Psoas muscle (tissue), 8 donors: ENCODE measurements at places on chromosomes 16 and 17. TPM values are rescaled to one million over a fixed set of nuclear protein-coding genes. Genes with fewer than 3 reads are reported as not detected.

GRCh38 chr16:85514598-85515318, 98.4 kb upstream of the GSE1 start:
- peak; percentile 85 for DNase-seq

GRCh38 chr17:16314859-16315258, 38.4 kb downstream of the CENPV start:
- no peak for DNase-seq

DNA sequence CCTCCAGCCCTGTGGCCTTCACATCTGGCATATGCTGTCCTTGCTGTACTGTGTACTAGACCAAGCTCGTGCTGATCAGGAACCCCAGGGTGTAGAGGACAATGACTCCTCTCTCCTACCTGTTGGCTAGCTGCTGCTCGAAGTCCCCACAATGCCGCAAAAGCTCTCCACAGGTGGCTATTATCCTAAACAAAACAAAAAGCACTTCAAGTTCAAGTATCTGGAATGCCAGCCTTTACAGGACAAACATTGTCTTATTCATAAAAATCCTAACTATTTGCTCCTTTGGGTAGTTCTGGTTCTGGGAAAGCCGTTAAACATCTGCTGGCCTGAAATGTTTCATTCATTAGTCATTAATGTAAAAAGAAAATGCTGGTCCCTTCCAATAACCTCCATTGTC, 42.8 kb downstream of the COG7 start:
- no peak for DNase-seq

GRCh38 chr17:33896263-33896662, 358.8 kb upstream of the CCL2 start:
- no peak for DNase-seq

Gene TLCD3B
- 0.17 TPM for polyA plus RNA-seq

DNA sequence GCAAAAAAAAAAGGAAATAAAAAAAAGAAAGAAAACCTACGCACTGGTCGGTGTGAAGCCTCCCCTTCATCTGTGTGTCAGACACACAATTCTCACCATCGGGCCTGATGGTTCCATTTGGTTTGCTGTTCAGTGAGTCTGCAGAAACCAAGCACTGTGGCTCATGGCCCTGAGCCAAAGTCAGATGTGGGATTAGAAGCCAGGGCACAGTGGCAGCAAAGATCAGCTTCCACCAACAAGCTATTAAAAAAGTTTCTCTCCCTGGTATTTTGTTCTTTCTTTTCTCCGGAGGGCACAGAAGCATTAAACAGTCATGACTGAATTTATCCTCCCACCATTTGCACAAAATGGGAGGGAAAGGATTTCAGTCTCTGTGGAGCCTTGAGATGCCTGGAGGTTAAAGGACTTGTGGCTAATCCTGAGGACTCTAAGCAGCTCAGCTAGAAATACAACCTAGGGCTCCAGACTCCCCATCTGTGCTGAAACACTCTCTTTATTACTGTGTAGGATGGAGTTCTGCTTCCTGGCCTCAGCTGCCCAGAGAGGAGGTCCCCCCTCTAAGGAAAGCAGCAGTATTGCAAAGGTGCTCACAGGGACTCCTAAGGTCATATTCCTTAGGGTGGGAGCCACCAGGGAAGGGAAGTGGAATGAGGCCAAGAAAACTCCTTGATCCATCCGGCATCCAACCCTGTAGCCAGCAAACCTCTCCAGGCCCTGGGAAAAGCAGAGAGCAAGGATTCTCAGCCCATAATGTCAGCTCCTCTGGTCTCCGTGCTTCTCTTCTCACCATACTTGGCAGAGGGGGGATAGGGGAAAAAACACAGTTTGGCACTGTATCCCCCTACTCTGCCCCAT, 28.2 kb downstream of the SLC39A11 start:
- DNase-seq: no peak

Gene KIF19
- polyA plus RNA-seq: 0.30 TPM

DNA sequence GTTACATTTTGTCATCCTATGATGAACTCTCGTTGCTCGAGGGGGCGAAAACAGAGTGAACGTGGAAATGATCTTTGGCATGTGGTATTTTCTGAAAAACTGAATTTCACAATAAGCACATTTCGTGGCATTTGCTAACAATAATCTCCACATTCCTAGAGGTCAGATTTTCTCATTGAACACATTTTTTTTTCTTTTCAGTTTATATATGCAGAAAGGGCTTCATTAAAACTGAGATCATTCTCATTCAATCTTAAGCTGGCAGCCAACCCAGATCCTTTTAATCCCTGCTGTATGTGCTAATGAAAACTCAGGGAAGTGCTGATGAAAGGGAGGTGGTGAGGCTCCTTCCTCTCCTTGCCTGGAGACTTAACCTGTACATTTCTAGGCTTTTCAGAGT, 52.6 kb downstream of the PRKCA start:
- no peak for DNase-seq

- no peak for DNase-seq
Observed at GRCh38 chr16:10386517-10387100, 748 bp downstream of the ATF7IP2 start.

DNA sequence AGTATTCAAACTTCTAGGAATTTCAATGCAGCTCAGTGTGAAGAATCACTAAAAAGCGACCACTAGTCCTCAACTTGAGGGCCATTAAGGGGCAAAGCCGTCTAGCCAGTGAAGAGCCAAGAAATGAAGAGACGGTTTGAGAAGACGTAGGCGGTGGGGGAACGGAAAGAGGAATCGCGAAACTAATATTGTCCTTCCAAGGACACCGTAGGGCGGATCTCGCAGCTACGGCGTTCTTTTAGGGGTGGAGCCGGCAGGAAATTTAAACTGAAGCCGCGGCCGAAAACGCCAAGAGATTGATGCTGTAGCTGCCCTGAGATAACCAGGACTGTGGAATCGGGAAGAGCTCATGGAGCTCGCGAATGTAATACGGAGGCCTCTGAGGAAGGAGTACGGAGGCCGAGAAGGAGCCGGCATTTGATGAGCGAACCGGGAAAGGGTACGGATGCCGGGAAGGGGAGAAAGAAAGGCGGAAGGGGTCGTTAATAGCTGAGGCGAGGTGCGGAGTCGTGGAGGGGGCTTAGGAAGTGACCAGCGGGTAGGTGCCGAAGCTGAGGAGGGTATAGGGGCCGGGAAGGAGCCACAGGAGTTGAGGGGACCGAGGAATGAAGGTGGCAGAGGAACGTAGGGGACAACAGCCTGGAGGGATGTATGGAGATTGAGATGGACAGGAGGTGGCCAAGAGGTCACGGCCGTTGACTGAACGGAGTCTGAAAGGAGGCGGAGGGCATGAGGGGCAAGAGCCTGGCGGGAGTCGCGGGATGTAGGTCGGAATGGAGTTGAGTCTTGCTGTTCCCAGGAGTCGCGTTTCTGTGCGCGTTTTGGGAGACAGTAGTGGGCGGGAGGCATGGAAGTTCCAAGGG, at the start of gene DBF4B:
TSS of gene DBF4B (plus strand) at position 265 of the 863 bp plus-strand sequence. CDS start at position 421, 156 bp downstream.
- DNase-seq: peak; percentile 83

- DNase-seq: no peak
Observed at GRCh38 chr17:20234276-20234675, 225.1 kb downstream of the SPECC1 start.

Gene LPO
- 0.01 TPM for polyA plus RNA-seq

GRCh38 chr17:41511116-41511515, 5.7 kb upstream of the KRT13 start:
- DNase-seq: no peak

- DNase-seq: no peak
Observed at GRCh38 chr17:56595108-56595418, 1.6 kb downstream of the NOG start.

GRCh38 chr17:58985367-58985766, 121.3 kb downstream of the TRIM37 start:
- DNase-seq: no peak

Gene CRHR1
- not detected for polyA plus RNA-seq

GRCh38 chr17:10021272-10021984, 116.4 kb upstream of the RCVRN start:
- DNase-seq: peak; percentile 36

DNA sequence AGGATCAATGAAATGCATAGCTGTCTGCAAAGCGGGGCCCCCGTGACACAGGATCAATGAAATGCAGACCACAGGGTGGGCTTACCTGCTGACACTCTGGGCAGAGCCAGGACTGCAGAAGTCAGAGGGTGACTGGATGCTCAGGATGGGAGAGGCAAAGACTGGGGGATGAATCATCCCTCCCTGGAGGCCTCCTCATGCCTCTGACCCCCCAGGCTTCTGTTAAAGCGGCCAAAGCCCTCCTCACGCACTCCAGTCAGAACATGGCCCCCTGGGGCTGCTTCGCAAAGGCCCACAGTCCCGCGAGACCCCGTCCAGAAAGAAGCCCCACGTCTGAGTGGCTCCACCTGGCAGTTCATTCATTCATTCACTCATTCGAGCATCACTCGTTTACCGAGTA, 38.4 kb upstream of the FOXF1 start:
- DNase-seq: no peak

Gene HSD17B2
- polyA plus RNA-seq: not detected

DNA sequence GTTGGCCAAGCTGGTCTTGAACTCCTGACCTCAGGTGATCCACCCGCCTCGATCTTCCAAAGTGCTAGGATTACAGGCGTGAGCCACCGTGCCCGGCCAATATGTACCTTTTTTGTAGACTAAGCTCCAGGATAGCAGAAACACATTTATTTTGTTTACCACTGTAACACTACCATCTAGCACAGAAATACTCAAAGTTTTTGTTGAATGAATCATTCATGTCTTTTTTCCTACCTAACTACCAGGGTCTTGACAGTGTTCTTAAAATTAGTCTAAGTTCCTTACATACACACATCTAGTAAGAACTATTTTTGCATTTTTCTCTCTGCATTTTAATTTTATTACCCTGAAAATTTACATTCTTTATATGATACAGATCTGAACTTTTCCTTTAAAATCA, 44.4 kb downstream of the AKAP10 start:
- no peak for DNase-seq

GRCh38 chr17:48048384-48049126, 396 bp downstream of the NFE2L1 start:
- DNase-seq: peak; percentile 97

DNA sequence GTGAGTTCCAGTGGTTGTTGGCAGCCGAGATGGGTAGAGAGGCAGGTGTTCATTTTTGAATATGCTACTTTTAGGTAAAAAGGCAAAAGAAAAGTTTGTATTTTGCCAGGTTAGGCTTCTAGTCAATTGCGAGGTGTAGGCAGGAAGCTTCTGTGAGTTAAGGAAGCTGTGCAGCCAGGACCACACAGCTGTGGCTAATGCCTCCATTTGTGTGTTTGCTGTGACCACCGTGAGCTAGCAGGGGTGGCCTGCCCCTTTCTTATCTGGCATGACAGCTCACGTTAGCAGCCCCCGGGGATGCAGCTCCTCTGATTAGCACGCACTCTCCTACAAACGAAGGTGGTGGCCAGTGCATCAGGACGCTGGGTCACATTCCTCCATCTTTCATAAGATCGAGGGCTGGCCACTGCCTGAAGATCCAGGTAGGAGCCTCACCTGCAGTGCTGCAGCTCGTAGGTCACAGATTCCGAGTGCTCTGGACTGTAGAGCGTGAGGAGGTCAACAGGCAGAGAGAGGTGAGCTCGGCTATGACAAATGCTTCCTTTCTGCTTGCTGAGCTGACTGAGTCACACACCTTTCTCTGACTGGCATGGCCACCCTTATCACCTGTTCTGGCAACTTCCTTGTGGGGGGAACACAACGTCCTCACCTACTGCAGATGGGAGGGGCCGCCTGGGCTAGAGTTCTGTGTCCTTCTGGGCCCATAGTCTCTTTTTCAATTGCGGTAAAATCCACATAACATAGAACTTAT, 244.4 kb downstream of the HS3ST3B1 start:
- no peak for DNase-seq

- no peak for DNase-seq
Observed at GRCh38 chr17:41803049-41804020, 8.4 kb downstream of the P3H4 start.

Gene BCO1
- polyA plus RNA-seq: 0.10 TPM

Gene CAPNS2
- polyA plus RNA-seq: 0.04 TPM

DNA sequence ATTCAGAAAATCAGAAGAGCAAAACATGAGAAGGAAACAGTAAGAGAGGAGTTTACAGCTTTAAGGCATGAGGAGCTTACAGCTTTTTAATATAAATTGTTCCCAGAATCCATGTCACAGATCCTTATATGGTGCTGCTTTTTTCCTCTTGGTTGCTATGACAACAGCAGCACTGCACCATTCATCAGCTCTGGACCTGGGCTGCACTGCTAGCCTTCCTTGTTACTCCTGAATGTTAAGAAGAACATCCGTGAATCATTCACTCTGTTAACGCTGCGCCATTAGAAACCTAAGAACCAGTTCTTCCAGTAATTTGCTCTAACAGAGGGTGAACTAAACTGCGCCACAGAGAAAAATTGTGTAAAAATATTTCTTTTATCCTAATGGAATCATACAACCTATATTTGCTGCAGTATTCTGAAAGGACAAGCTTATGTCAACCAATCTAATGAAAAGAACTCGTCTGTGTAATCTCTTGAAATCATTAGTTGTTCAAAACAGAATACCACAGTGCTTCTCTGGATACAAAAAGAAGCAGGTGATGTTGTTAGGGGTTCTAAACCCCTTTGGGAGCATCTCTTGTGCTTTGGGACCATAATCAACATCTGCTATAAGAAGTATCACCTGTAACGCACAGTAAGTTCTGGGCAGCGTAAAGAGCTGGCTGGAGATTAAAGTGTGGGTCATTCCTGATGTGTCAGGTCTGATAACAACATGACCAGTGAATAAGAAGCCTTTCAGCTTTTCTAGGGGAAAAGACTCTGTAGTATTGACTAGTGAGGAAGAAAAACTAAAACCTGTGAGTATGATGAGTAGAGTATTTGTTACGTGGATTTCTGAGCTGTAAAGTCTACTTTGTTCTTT, 151.2 kb downstream of the TANC2 start:
- DNase-seq: no peak

- DNase-seq: no peak
Observed at GRCh38 chr17:49899191-49899485, 51.3 kb upstream of the TAC4 start.

Gene KSR1
- polyA plus RNA-seq: 12.9 TPM

DNA sequence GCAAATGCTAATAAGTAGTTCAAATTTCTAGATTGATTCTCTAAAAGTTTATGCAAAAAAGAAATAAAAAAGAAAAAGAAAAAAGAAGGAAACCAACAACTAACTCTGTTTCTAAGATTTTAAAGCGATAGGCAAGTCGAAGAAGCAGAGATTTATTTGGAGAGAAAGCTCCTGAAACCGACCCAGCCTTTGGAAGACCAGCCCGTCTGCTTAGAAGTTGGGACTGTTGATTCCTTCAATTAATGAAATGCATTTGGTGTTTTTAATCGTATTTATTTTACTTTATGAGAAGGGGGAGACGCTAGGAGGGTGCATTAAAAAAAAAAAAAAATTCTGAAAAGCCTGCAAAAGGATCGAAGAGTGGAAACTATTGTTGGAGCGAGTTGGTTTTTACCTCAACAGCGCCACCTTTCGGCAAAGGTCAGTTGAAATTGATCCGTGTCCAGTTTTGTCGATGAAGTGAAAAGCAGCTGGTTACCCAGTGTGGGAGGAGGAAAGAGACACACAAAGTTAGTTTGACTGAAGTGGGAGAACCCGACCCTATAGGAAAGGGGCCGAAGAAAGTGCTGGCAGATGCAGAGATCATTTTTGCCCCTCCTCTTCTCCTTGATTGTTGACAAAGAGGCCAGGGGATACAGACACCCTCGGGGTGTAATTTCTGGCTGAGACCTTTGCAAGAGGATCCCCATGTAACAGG, 1.5 kb upstream of the MAF start:
- DNase-seq: peak; percentile 86
